ENCODE measurements at places on chromosomes 12 and 14. TPM values are rescaled to one million over a fixed set of nuclear protein-coding genes. Genes with fewer than 3 reads are reported as not detected.

- H3K4me1 ChIP-seq, result no peaks in the 10 kb centered on the region
- no peak for DNase-seq
- no peaks in the 10 kb centered on the region for H3K27me3 ChIP-seq
- no peak overlapping the region for H3K27ac ChIP-seq
Measured at GRCh38 chr14:65290830-65291229, 121.7 kb upstream of the FUT8 start.

- DNase-seq, result no peak
- no peak overlapping the region for H3K27ac ChIP-seq
- H3K27me3 ChIP-seq, result no peaks in the 10 kb centered on the region
- H3K4me1 ChIP-seq, result no peaks in the 10 kb centered on the region
Measured at GRCh38 chr14:91315844-91316267, 71.4 kb upstream of the GPR68 start.

DNA sequence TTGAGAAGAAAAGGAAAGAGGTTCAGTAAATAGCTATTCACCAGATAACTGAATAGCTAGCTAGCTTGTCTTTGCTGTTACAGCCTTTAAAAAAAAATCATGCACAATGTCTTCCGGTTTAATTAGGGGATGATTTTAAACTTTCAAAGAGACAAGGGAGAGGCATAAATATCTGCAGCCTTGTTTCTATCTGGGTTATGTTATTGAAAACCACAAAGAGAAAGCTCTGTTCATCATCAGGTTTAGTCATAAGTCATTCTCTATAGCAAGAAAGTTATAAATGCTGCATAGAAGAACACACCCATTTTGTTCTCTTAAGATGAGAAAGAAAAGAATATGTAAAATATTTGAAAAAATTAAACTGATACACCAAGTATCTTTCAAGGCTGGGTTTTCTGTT, 1046.9 kb downstream of the AACS start:
- H3K27me3 ChIP-seq, result no peaks in the 10 kb centered on the region
- no peak overlapping the region for H3K4me3 ChIP-seq
- DNase-seq, result no peak
- no peaks in the 10 kb centered on the region for H3K4me1 ChIP-seq
- H3K36me3 ChIP-seq, result no peaks in the 10 kb centered on the region

GRCh38 chr12:116442946-116443345, 116.2 kb upstream of the MAP1LC3B2 start:
- no peaks in the 10 kb centered on the region for H3K4me1 ChIP-seq
- H3K27ac ChIP-seq, result no peak overlapping the region
- no peak overlapping the region for H3K4me3 ChIP-seq
- H3K27me3 ChIP-seq, result no peaks in the 10 kb centered on the region
- no peaks in the 10 kb centered on the region for H3K36me3 ChIP-seq

P2RX2 gene
- 0.27 TPM for total RNA-seq

HCAR1 gene
- 0.13 TPM for total RNA-seq

Measured in aorta (tissue), 5 donors.